ENCODE measurements at places on chromosomes 16 and 17.

- H3K27me3 ChIP-seq, result no peaks in the 10 kb centered on the region
- no peak overlapping the region for H3K27ac ChIP-seq
- H3K4me1 ChIP-seq, result no peaks in the 10 kb centered on the region
- DNase-seq, result no peak
- H3K4me3 ChIP-seq, result no peak overlapping the region
Measured at GRCh38 chr17:67628580-67629013, 89.1 kb upstream of the NOL11 start.

GRCh38 chr16:68276223-68276622, 11.9 kb downstream of the SLC7A6 start:
- no peak for DNase-seq
- no peak overlapping the region for H3K4me3 ChIP-seq
- H3K27me3 ChIP-seq, result no peaks in the 10 kb centered on the region

GRCh38 chr17:1764284-1764683, 2.4 kb downstream of the SERPINF1 start:
- no peaks in the 10 kb centered on the region for H3K36me3 ChIP-seq
- H3K4me1 ChIP-seq, result peaks cover 19% of the 10 kb centered on the region
- no peaks in the 10 kb centered on the region for H3K27me3 ChIP-seq
- DNase-seq, result peak; percentile 83
- H3K27ac ChIP-seq, result peak overlapping the region; percentile 78

- H3K4me1 ChIP-seq, result peaks cover 2% of the 10 kb centered on the region
- H3K36me3 ChIP-seq, result no peaks in the 10 kb centered on the region
- no peaks in the 10 kb centered on the region for H3K27me3 ChIP-seq
- H3K27ac ChIP-seq, result no peak overlapping the region
- DNase-seq, result no peak
Measured at GRCh38 chr17:28849281-28849680, 5.5 kb upstream of the ERAL1 start.

DNA sequence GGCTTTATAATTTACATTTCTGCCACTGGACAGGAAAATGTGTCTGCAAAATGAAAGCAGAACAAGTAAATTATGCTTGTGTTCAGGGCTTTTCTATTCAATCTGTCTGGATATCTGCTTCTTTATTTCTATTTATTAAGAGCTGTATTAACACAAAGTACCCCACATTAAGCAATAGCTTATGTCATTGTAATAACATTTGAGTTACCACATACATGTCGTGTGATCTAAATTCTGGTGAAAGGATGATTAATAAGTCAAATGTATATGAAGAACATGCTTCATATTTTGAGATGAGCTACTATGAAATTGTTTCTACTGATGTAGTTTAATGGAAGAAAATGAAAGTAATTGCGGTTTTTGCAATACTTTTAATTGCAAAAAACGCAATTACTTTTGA, 238.2 kb downstream of the KCNJ2 start:
- H3K36me3 ChIP-seq, result no peaks in the 10 kb centered on the region
- no peak overlapping the region for H3K27ac ChIP-seq
- no peaks in the 10 kb centered on the region for H3K4me1 ChIP-seq
- H3K27me3 ChIP-seq, result no peaks in the 10 kb centered on the region

DNA sequence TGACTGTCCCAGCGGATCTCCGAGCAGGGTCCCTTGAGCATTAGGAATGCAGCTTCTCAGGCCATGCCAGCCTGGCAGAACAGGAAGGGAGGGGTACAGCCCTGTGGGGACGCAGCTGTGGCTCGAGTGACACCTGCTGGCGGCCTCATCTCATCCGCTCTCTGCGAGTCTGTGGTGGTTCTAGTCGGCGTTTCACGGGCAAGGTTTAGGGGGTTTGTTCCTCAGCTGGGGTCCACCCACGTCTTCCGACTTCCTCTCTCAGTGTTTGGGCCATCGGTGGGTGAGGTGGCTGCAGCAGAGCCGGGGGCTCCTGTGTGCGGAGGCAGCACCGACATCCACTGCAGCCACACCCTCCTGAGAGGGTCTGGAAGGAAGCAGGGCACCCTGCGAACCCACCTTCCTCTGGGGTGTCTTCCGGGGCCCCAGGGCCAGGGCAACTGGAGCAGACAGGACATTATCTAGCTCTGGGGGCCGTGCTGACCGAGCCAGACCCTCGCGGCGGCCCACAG, 33.3 kb downstream of the JPH3 start:
- peak; percentile 28 for DNase-seq
- H3K36me3 ChIP-seq, result no peaks in the 10 kb centered on the region
- no peaks in the 10 kb centered on the region for H3K4me1 ChIP-seq
- H3K27ac ChIP-seq, result no peak overlapping the region

DNA sequence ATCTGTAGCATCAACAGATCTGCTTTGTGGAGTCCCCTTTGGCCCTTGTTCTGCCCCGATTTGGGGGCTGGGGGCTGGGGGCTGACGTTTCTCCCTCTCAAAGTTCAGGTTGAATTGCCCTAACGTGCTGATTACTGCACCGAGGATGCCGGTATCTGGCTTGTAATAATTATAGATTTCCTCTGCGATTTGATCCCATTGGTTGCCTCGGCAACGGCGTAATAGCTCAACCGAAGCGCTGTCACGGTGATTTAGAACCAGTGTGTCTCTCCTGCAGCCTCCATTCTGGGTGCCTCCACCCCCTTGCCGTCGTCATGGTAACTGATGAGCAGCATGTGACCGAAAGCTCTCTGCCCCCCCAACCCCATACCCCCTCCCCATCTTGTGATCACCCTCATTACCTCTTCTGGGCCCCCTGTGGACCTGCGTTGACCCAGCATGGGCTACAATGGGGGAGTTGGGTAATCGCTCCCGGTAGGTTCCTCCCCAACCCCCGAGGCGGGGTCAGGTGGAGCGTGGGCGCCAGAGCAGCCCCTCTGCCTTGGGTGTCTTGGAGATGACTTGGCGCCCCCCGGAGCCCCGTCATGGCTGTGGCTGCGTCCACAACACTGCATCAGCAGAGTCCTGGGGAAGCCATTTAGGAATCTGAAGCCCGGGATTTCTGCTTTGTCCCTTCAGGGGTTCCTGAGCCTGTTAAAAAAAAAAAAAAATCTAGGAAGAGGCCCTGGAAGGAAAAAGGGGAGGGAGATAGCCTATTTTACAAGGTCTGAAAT, 38.4 kb downstream of the ABAT start:
- no peak for DNase-seq
- no peaks in the 10 kb centered on the region for H3K27me3 ChIP-seq

GRCh38 chr16:3861808-3862451, 18.6 kb downstream of the CREBBP start:
- peaks cover 18% of the 10 kb centered on the region for H3K4me1 ChIP-seq
- no peaks in the 10 kb centered on the region for H3K36me3 ChIP-seq
- H3K4me3 ChIP-seq, result no peak overlapping the region
- DNase-seq, result peak; percentile 44
- H3K27ac ChIP-seq, result no peak overlapping the region

GRCh38 chr17:19763416-19763815, 15.3 kb upstream of the ALDH3A1 start:
- H3K36me3 ChIP-seq, result no peaks in the 10 kb centered on the region
- H3K27ac ChIP-seq, result no peak overlapping the region
- DNase-seq, result no peak
- H3K4me1 ChIP-seq, result no peaks in the 10 kb centered on the region
- peaks cover 2% of the 10 kb centered on the region for H3K27me3 ChIP-seq
- no peak overlapping the region for H3K4me3 ChIP-seq

GRCh38 chr16:68447653-68448359, 502 bp downstream of the SMPD3 start:
- no peak for DNase-seq
- H3K27ac ChIP-seq, result no peak overlapping the region
- peaks cover 7% of the 10 kb centered on the region for H3K27me3 ChIP-seq
- peak overlapping the region; percentile 50 for H3K4me3 ChIP-seq

DNA sequence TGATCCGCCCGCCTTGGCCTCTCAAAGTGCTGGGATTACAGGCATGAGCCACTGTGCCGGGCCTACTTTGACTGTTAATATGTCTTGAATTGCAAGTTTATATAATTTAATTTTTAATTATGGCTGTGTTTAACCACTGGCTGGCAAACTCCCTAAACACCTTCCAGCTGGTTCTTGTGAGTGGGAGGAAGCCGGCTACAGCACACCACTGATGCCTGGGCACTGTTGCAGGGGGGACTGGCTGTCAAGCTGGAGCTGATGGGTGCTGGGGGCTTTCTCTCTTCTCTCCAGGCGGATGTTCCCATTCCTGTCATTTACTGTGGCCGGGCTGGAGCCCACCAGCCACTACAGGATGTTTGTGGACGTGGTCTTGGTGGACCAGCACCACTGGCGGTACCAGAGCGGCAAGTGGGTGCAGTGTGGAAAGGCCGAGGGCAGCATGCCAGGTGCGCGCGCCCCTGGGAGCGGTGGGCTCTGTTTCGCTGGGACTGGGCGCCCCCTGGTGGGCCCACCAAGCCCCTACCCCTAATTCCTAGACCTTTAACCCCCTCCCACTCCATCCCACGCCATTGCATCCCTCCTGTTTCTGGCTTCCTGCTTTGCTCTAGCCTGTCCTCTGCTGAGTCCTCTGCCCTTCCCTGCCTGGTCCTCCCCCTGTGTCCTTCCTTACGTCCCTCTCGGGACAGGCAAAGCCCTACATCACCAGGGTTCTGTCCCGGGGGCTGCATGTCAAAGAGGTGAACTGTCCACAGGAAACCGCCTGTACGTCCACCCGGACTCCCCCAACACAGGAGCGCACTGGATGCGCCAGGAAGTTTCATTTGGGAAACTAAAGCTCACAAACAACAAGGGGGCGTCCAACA, 9.5 kb downstream of the TBX21 start:
- no peak overlapping the region for H3K27ac ChIP-seq
- H3K27me3 ChIP-seq, result peaks cover 23% of the 10 kb centered on the region
- no peak overlapping the region for H3K4me3 ChIP-seq
